ENCODE measurements at places on chromosomes 13 and 19. TPM values are rescaled to one million over a fixed set of nuclear protein-coding genes. Genes with fewer than 3 reads are reported as not detected.

DNA sequence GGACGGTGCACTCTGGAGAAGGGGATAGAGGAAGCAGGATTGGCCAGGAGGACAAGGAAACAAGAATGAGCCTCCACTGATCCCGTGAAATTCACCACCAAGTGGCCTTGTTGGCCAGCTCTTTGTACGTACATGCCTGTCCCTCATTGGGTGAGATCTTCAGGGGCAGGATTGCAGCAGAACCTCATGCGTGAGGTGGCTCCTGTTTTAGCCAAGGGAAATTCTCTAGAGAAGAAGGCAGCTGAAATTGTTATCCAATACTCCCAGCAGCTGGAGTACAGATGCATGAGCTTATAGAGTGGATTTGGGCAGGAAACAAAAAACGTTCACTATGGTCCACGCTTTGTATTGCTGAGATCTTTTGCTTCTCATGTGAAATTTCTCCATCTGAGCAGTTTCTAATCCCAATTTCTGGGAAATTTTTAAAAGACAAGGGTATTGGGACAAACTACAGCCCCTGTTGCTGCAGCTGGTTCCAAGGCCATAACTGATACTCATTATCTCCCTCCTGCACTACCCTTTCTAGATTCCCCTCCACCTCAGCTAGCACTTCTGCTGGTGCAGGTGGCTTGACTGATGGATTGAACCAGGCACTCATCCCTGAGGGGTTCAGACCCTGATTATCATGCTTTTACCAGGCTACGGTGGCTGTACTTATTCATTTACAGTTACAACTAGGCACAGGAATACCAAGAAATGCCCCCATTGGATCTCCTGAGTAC is 3.9 kb upstream of the RNF6 start:
- peaks cover 17% of the 10 kb centered on the region for H3K4me1 ChIP-seq
- H3K36me3 ChIP-seq: peaks cover 6% of the 10 kb centered on the region
- no peak overlapping the region for H3K27ac ChIP-seq
- DNase-seq: no peak
- peaks cover 8% of the 10 kb centered on the region for H3K27me3 ChIP-seq

The CTU1 gene
- 10.0 TPM for total RNA-seq

- no peak overlapping the region for H3K27ac ChIP-seq
- peaks cover 90% of the 10 kb centered on the region for H3K36me3 ChIP-seq
- no peak for DNase-seq
- H3K27me3 ChIP-seq: no peaks in the 10 kb centered on the region
Measured at GRCh38 chr19:21028969-21029268, 8.5 kb downstream of the ZNF430 start.

DNA sequence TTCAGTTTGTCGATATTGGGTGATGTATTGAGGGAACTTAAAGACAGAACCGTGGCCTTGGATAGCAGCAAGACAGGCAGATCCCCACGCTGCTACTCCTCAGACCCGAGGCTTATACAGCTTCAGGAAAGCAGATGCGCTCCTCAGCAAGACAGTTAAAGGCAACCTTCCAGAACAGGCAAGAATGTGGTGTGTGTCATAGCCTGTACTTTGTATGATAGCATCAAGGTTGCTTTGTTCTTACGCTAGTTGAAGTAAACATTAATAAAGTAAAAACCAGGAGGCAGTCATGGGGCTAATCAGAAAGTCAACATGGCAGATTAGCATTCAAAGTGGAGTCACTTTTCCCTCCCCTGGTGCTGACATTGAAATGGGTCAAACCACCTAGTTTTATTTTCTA is 473.2 kb downstream of the DCT start:
- no peaks in the 10 kb centered on the region for H3K27me3 ChIP-seq
- H3K27ac ChIP-seq: no peak overlapping the region
- H3K36me3 ChIP-seq: no peaks in the 10 kb centered on the region
- DNase-seq: no peak
- H3K4me3 ChIP-seq: no peak overlapping the region

DNA sequence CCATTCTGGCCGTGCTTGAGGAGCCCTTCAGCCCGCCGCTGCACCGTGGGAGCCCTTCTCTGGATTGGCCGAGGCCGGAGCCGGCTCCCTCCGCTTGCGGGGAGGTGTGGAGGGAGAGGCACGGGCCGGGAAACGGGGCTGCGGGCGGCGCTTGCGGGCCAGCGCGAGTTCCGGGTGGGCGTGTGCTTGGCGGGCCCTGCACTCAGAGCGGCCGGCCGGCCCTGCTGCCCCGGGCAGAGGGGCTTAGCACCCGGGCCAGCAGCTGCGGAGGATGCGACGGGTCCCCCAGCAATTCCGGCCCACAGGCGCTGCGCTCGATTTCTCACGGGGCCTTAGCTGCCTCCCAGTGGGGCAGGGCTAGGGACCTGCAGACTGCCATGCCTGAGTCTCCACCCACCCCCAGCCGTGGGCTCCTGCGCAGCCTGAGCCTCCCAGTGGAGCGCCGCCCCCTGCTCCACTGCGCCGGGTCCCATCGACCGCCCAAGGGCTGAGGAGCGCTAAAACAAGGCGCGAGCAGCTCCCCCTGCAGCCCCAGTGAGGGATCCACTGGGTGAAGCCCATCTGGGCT is 76.5 kb downstream of the PCDH20 start:
- no peaks in the 10 kb centered on the region for H3K4me1 ChIP-seq
- H3K36me3 ChIP-seq: no peaks in the 10 kb centered on the region
- no peaks in the 10 kb centered on the region for H3K27me3 ChIP-seq
- no peak overlapping the region for H3K4me3 ChIP-seq
- DNase-seq: no peak

The ZNF491 gene
- 2.1 TPM for total RNA-seq

- H3K4me1 ChIP-seq: peaks cover 39% of the 10 kb centered on the region
- no peak overlapping the region for H3K27ac ChIP-seq
- no peaks in the 10 kb centered on the region for H3K36me3 ChIP-seq
- H3K4me3 ChIP-seq: no peak overlapping the region
- DNase-seq: no peak
Measured at GRCh38 chr19:39157997-39158389, 32.4 kb downstream of the PAK4 start.

- H3K27me3 ChIP-seq: no peaks in the 10 kb centered on the region
- peaks cover 69% of the 10 kb centered on the region for H3K36me3 ChIP-seq
- no peak for DNase-seq
- peaks cover 52% of the 10 kb centered on the region for H3K4me1 ChIP-seq
- peak overlapping the region; percentile 20 for H3K4me3 ChIP-seq
Measured at GRCh38 chr19:42207767-42208271, 9.7 kb downstream of the DEDD2 start.

DNA sequence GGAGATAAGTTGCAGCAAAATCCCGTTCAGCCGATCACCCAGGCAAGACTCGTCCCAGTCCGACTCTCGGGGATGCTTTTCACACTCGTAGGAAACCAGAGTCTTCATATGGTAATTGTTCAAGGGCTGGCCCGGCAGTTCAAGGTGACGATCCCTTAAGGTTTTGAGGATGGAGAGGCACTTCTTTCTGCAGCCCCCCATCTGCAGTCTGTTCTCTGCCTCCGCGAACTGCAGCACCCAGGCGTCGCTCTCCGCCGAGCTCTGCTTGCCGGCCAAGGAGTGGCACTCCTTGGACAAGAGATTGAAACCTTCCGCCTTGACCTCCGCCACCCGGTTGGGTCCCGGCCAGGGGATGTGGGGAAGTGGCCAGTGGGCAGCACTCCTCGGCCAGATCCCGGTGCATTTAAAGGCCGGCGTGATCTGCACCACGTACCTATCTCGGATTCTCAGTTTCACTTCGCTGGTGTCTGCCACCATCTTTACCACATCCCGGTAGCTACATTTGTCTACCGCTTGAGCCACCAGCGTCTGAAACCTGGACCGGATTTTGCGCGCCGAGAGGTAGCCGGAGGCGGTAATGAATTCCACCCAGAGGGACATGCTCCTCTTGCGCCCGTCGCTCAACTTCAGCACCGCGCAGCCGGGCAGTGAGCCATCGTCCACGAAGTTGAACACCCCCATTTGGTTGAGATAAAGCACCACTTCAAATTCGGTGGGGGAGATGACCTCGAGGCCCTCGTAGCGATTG is 1.1 kb downstream of the MAB21L1 start:
- H3K4me1 ChIP-seq: peaks cover 46% of the 10 kb centered on the region
- H3K4me3 ChIP-seq: peak overlapping the region; percentile 80
- H3K27me3 ChIP-seq: peaks cover 72% of the 10 kb centered on the region
- peak; percentile 51 for DNase-seq
- peaks cover 12% of the 10 kb centered on the region for H3K36me3 ChIP-seq

The ZNF766 gene
- 23.7 TPM for total RNA-seq

The PSG2 gene
- not detected for total RNA-seq
